ENCODE measurements at places on chromosomes 12 and 14.

GRCh38 chr12:81150382-81150781 lies 72.5 kb downstream of the ACSS3 start:
- DNase-seq, result no peak

DNA sequence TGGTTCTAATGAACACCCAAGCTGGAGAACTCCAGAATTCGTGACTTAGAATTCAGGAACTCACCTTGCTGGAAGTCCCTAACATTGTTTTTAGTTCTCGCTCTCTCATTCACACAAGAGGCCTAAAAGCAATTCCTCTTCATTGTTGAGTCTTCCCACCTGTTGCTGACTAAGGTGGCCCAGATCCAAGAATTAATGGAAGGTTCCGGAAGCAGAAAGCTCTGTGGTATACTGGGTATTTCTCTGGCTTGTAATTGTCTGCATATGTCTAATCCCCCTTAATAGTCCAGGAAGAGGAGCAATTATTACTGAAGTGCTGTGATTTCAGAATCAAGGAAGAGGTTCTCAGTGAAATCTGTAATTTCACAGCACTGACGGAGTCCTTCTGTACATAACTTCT lies 31.4 kb downstream of the TMEM233 start:
- DNase-seq, result no peak

DNA sequence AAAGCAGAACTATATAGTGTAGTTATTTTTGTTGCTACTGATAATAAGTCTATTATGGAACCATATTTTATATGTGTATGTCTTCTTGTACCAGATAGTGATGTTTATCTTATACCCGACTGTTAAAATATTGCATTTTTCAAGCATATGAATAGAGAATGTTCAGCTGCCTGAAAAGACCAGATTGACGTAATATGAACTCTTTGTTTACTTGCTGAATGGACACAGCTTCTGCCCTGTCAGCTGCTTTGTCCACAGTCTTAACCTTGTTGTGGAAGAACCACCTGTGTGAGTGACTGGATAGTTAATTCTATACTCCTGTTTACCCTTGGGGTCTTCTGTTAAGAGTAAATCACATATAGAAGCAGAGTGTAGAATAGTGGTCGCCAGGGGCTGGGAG lies 109.3 kb downstream of the LGR5 start:
- DNase-seq, result no peak

GRCh38 chr12:46663318-46663717 lies 162.5 kb downstream of the SLC38A4 start:
- no peak for DNase-seq

DNA sequence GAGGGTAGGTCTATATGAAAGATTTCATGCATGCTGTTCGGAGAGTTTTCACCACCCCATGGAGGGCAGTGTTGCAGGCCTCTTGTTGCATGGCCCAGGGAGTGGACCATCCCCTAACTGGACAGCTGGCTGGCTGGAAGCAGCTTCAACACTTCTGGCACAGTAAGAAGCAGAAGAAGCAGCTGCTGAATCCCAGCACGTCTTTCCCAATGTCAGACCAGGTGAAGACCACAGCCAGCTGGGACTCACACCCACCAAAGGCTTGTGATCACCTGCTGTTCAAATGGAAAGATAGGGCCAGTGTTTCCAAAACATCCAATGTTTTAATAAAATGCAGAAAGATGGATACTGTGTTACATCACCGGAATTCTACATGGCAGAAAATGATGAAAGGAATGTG lies 1423.6 kb downstream of the AACS start:
- no peak for DNase-seq

- DNase-seq, result no peak
Measured at GRCh38 chr12:54688309-54689033, 40.3 kb upstream of the DCD start.

DNA sequence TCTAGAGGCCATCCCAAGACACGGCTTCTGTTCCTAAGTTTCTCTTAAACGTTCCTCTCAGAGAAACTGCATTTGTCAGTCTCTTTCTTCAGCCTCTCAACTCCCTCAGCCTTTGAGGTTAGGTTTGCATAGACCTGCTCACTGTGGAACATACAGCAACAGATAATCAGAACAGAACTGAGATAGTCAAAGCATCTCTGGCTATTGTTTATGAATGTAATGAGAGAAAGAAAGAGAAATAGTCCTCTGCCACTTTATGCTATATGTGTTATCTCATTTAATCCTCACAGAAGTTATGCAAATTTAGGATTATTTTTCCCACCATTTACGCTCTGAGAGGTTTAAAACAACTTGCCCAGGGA lies 190.6 kb downstream of the PHLDA1 start:
- no peak for DNase-seq

GRCh38 chr12:133130808-133131128 lies 341 bp downstream of the ZNF10 start:
- DNase-seq, result no peak

GRCh38 chr12:102753802-102754201 lies 163.2 kb downstream of the PAH start:
- DNase-seq, result no peak

GRCh38 chr14:22531451-22532344 lies 57.3 kb downstream of the DAD1 start:
- DNase-seq, result no peak

- DNase-seq, result no peak
Measured at GRCh38 chr12:53667080-53667479, 8.8 kb downstream of the ATP5MC2 start.

DNA sequence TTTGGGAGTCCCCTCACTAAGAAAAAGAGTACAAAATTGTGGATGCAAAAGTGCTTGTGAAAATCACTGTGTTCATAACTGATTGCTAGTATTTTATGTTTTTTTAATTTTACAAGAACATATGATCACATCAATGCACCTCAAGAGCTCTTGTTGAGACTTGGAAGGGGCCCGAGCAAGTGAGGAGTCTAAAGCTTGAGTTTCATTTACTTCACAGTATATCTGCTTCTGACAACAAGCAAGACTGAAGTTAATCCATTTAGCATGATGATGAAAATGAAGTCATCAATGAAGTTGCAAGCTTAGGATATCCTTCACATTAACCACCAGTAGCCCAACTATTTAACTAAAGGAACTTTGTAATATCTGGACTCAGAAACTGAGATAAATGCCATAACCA lies 182.5 kb upstream of the DIO2 start:
- DNase-seq, result no peak

GRCh38 chr14:53035336-53036210 lies 84.7 kb upstream of the FERMT2 start:
- no peak for DNase-seq

GRCh38 chr12:107254258-107254856 lies 161.0 kb upstream of the CRY1 start:
- DNase-seq, result no peak

GRCh38 chr12:26122681-26123481 lies 2.0 kb downstream of the BHLHE41 start:
- DNase-seq, result no peak

- no peak for DNase-seq
Measured at GRCh38 chr12:63897931-63898330, 53.4 kb downstream of the SRGAP1 start.

DNA sequence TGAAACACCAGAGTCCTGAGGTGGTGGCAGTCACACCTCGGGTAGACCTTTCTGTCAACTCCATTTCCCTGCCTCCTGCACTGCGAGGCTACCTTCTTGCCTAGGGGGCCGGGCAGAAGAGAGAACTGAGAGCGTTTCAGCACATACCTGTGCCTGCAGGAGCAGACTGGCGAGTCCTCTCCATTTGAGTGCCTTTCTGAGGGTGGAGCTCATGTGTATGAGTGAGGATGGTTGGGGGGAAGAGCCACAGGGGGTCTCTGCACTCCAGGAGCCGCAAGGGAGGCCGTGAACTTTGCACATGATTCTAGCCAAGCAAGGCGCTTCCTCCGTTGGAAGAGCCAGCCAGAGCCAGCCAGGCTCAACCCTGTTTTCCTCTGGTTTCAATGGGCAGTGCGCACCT lies 31.0 kb upstream of the CCND2 start:
- no peak for DNase-seq

GRCh38 chr12:3967556-3968160 lies 94.5 kb upstream of the PARP11 start:
- no peak for DNase-seq

DNA sequence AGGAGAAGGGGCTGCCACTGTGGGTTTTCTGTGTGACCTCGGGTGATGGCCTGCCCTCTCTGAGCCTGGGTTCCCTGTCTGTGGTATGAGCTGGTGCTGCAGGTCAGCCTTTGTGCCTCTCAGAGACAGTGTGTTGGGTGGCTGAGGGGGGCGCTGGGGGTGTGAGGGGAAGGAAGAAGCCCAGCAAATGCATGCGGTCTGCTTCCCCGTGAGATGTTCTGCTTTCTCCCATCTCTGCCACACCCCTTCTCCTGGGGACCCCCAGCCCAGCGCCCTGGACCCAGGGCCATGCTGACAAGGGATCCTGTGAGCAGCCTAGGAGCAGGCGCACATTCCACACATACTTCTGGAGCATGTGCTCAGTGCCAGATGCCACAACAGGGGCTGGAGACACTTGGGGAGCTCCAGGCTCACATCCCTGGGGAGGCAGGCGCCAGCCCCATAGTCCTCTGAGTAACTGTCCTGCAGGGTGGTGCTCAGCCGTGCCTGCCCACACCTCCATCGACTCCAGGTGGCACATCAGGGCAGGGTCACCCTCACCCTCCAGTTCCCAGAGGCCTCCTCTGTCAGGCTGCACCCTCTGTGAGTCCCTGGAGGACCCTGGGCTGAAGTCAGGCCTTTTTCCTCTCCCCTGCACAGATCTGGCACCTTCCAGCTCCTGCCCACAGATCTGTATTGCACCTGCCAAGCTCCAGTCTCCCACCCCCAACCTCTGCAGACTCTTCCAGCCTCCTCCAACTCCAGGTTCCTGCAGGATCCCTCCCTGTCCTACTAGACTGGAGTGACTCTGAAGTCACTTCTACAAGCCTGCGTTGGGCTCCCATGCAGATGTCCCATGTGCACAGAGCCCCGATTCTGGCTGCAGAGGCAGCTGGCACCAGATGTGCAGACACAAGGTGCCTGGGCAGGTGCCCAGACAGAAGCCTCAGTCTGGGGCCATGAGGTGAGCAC lies 205.6 kb downstream of the KIF26A start:
- no peak for DNase-seq

- DNase-seq, result no peak
Measured at GRCh38 chr12:6868211-6869048, 1.1 kb downstream of the TPI1 start.

DNA sequence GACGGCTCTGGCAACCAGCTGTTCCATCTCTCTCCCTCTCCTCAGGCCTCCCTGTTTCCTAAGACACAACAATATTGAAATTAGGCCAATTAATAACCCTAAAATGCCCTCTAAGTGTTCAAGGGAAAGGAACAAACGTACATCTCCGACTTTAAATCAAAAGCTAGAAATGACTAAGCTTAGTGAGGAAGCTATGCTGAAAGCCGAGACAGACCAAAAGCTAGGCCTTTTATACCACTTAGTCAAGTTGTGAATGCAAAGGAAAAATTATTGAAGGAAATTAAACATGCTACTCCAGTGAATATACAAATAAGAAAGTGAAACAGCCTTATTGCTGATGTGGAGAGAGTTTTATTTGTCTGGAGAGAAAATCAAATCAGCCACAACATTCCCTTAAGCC lies 61.8 kb upstream of the CATSPERB start:
- DNase-seq, result no peak

Measured in T47D (cell line).